ENCODE measurements at places on chromosomes 3 and 15.

DNA sequence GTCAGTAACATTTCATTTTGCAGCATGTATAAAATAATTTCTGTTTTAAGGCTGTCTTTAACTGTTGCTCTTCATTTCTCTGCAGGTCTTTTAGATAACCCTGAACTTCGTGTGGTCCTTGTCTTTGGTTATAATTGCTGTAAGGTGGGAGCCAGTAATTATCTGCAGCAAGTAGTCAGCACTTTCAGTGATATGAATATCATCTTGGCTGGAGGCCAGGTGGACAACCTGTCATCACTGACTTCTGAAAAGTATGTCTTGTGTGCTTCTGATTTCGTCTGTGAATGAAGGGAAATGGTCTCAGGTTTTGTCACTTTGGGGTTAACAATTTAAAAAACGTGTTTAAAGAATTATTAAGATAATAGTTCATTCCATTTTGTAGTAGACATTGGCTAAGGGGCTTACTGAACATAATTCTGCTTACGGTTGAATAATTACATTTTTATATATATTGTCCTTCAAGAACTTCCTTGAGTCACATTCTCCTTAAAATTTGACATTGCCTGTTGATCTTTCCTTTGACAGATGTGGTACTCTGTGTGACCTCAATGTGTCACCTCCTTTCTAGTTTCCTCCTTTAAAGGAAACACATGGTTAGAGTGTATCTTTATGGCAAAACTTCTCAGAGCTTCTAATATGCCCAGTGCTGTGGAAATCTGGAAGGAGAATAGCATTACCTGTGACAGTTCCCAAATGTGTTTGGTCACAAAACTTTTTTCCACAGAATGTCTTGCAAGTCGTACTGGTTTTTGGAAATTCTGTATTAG lies 26.3 kb downstream of the FBXO22 start:
- no peak for DNase-seq

DNA sequence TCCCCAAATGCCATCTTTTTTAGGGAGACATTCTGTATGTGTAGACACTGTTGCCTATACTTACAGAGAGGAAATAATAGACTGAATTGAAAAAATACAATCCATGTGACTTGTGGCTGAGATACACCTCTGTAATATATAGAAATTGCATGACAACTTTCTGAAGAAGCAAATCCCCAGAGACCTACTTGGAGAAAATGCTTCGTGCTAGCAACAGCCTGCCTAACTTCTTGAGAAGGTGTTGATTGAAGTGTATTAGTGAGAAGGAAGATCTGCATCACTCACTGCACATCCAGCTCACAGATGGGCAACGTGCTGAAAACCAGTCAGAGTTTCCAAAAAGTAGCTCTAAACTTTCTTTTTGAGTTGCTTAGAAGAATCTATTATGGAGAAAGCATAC lies 404.1 kb downstream of the EPHB1 start:
- DNase-seq = no peak

DNA sequence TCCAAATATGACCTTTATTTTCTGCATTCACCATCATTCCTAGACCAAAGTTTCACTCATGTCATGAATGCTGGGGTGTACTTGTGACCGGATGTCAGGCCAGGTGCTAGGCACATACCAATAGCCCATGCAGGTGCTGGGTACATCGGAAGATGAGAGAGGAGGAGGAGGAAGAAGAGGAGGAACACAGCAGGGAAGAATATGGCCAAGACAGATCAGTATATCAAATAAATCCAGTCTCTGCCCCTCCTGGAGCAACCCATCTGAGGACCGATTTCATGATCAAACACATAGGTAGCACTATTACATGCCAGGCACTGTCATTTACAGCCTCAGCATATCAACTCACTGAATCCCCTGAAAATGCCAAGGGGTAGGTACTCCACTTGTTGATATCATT lies 3.0 kb upstream of the WNT7A start:
- no peak for DNase-seq

DNA sequence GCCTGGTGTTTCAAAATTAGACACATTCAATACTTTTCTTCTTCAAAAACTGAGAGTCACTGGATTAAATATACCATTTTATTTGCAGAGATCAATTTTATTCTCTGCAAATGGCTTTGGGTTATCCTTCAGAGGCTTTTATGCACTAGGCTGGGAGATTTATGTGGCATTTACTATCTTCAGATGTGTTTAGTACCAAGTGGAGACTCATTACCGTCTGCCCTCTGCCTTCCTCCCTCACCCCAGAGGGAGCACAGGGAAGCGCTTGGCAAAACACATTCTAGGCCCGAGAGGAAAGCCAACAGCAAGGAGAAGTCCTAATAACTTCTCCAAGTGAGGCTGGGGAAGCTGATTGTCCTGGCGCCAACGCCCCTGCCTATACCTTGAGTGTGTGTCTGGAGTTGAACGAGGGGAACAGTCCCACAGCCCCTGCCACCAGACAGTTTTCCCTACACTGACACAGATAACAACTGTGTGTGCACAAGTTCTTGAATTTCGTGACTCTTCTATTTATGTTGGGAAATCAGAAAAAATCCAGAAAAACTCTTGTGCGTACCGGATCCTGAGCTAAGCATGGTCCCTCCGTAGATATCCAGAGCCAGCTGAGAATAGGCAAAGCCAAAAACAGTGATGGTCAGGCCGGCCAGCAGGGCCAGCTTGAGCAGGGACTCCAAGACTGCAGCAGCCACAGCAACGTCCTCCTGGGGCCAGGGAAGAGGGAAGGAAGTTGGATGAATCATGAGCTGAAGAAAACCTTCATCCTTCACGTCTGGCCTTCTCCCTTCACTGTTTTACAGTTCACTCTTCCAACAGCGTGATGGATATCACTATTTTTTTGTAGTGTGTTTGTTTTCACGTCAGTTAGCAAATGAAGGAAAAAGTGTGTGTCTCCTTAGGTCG lies 26.6 kb downstream of the RFT1 start:
- DNase-seq = no peak

GRCh38 chr3:99332718-99333117 lies 305.7 kb upstream of the COL8A1 start:
- DNase-seq = no peak

DNA sequence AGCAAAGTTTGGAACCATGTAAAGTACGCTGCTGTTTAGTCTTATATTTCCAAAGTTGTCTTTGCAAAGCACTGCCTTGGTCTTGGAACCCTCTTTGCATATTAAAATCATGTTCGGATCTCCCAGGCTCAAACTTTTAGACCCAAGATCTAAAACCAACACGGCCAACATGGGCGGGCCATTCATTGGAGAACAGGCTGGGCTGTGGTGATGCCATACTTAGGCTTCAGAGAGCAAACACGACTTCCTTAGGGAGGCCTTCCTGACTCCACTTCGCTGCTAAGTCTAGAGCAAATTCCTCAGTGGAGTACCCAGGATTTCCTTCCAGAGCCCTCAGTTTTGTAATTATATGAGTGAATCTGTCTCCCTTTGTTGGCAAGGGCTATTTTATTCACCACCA lies 3.5 kb downstream of the MAN2C1 start:
- DNase-seq = no peak

GRCh38 chr3:125398952-125399351 lies 23.8 kb upstream of the ZNF148 start:
- DNase-seq = no peak

DNA sequence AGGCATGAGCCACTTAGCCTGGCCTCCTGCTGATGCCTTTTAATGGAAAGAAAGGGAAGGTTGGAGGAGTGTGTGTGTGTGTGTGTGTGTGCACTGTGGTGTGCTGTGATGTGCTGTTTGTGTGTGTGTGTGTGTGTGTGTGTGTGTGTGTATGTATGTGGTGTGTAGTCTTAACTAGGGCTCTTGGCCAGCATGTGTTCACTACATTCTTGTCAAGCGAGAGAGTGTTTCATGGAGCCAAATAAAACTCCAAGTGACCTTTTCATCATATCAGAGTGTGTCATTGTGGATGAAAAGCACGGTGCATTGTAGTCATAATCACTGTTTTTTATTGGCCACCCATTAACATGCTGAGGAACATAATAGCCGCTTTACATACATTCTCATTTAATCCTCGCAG lies 30.8 kb upstream of the BHLHE40 start:
- DNase-seq = no peak

- no peak for DNase-seq
These were observed 50.5 kb downstream of the SRGAP3 start for GRCh38 chr3:9198899-9199335.

DNA sequence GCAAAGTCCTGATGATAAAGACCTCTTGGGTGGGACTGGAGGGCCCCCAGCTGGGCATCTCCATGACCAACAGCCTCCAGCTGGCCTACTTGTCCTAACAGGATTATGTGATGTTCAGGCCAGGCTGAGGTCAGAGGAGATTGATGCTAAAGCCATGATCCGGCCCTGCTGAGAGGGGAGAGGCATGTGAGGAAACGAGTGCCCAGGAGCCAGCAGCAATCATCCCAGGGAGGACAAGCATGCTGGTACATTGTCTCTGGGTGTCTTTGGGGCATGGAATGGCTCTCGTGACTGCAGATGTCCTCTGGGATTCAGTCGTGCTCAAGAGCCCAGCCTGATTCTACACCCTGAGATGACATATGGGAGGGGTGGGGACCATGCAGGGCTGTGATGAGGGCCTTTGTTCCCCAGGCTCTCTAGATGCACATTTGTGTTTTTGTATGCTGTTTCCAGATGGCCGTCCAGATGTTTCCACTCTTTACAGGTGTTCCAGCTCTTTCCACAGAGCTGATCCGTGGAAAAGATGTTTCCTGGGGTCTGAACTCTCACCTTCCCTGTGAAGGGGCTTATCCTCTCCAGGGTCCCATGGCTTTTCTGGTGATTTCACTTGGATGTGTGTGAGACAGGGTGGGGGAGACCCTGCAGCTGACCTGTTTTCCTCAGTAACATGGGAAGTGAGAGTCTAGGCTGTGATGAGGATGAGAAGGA lies 20.2 kb downstream of the SLC24A1 start:
- no peak for DNase-seq

GRCh38 chr3:70729845-70730244 lies 417.4 kb upstream of the MDFIC2 start:
- DNase-seq = no peak

GRCh38 chr3:141104151-141104821 lies 53.1 kb downstream of the SPSB4 start:
- no peak for DNase-seq

DNA sequence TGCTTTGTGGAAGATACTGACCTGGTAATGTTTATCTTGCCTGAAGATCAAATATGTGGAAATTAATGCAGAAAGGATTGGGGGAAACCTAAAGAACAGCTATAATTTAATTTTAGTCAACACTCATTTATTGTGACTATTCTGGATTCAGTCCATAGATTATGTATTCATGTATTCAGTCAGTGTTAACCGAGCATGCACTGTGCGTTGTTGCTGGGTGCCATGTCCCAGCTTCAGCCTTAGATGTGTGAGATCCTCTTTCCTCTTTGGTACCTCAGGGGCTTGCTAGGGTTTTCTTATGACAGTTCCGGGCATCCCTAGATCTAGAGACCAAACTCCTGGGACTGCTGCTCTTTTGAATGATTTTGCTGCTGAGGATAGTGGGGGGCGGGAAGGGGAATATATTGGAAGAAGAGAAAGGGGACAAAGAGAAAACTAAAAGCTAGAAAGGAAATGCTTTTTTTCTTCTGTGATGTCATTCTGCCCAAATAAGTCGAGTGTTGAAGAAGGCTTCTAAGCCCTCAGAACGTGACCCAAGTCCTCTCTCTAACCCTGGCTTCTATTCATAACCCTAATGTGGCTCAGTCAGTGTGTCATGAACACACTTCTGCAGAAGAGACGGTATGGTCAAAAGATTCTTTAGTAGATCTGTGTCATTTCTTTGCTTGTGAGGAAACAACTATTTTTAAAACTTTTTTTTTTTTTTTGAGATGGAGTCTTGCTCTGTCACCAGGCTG lies 33.5 kb downstream of the STARD9 start:
- DNase-seq = no peak

- no peak for DNase-seq
These were observed 9.2 kb downstream of the DCBLD2 start for GRCh38 chr3:98892263-98892662.

DNA sequence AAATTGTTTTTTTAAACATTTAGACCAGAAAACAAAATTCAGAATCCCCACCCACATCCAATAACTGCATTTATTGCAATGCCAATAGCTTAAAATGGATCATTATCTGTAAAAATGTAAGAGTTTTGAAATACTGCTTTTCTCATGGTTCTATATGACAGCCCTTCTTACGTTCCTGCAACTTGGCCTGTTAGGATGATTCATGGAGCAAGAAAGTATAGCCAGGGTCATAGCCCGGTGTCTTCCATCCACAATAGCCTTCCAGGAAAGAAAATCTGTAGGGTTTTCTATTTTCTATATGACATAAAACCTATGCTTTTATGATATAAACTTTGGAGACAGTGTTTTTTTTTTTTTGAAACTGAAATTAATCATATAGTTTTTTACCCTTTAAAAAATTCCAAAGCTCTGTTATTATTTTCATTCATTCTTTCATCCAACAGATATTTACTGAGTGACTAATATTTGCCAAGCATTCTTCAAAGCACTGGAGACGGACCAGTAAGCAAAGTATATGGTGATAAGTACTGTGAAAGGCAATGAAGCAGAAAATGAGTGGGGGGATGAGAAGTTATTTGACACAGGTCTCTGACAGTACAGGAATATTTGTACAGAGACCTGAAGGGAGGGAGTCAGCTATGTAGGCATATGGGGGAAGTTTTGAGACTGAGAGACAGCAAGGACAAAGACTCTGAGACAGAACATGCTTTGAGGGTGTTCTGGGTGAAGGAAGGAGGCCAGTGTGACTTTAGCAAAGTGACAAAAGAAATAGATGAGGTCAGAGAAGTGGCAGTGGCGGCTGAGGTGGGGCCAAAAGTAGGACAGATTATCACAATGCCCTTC lies 29.0 kb upstream of the SLC2A2 start:
- no peak for DNase-seq

DNA sequence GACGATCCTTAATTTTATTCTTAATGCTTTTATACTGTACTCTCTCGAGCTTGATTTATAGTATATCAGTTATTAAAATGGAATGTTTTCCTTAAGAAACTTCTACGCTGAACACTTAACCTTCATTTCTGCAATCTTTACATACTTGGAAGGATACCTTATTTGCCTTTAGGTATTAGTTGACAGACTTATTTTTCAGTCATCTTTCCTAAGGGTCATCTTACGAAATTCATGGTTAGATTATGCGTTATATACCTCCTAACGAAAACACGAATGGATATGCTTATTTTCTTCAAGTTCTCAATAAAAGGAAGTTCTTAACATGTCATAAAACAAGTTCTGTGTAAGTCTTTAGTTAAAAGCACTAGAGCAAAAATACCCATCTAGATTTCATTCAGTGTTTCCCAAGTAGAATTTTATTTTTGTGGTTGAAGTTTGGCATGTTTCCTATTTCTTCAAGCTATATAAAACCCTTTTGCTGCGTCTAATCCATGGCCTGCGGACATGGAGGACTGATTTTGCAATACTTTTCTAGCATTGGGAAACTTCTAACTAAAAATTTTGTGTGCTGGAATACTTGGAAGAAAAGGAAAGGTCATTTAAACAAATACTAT lies 231.3 kb downstream of the TP63 start:
- DNase-seq = no peak

GRCh38 chr3:16550676-16551341 lies 37.3 kb upstream of the RFTN1 start:
- DNase-seq = peak; percentile 78
